ENCODE measurements at places on chromosomes 4 and X. TPM values are rescaled to one million over a fixed set of nuclear protein-coding genes. Genes with fewer than 3 reads are reported as not detected.

The EFHC2 gene
- total RNA-seq: 3.2 TPM

The CXXC4 gene
- 23.6 TPM for total RNA-seq

The RNF175 gene
- 34.6 TPM for total RNA-seq

The USP17L11 gene
- total RNA-seq: not detected

DNA sequence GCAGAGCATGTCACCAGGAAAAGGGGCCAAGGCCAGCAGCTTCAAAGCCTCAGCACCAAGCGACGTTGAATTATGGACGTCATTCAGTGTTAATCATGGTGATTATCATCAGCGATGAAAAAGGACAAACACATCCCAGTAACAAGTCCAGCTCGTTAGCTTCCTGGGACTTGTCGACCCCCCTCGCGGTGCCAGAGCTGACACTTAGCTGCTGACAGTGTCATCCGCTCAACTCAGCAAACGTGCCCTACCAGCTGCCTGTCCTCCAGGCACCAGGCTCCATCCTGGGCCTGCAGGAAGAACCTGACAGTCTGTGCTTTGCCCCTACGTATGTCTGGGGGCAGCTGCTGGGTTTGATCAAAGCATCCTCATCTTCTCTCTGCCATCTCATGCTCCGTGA lies 137.0 kb upstream of the PSAPL1 start:
- DNase-seq: peak; percentile 13

GRCh38 chrX:120759685-120760084 lies 116.0 kb downstream of the CT47B1 start:
- no peak for DNase-seq

GRCh38 chrX:14915596-14915995 lies 42.4 kb downstream of the MOSPD2 start:
- DNase-seq: no peak
